Caco-2 (cell line): ENCODE measurements at places on chromosomes 4 and X. TPM values are rescaled to one million over a fixed set of nuclear protein-coding genes. Genes with fewer than 3 reads are reported as not detected.

Gene CLDN34
- not detected in 2 replicates for total RNA-seq

Gene VSIG4
- total RNA-seq: not detected in 2 replicates

Gene MAGEA11
- total RNA-seq: 0.14 TPM in 1 of 2 replicates, not detected in the other

DNA sequence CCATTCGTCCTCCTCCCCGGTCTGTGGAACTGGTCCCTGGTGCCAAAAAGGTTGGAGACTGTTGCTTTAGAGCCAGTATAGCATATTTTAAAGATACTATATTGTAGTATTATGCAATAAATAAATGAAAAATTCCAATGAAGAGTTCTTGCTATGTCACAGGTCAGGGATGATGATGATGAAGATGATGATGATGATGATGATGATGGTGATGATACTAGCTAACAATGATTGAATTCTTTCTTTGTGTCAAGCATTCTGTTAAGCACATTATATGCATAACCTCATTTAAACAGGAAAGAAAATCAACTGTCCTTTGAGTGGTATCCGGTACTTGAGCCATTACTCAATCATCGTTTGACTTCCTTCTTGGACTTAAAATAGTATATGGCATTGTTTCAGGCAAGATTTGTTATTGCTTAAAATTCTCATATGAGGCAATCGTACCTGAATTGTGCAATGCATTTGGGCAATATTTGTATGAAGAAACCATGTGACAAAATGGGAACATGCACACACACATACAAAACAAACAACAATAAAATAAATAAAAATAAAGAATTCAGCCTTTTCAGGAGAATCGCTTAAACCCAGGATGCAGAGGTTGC is 22.8 kb upstream of the TLR2 start:
- H3K4me3 ChIP-seq: no peak overlapping the region
- no peaks in the 10 kb centered on the region for H3K27me3 ChIP-seq
- no peak for DNase-seq
- H3K36me3 ChIP-seq: no peaks in the 10 kb centered on the region

- no peak overlapping the region for H3K4me3 ChIP-seq
- no peak overlapping the region for H3K27ac ChIP-seq
- no peaks in the 10 kb centered on the region for H3K4me1 ChIP-seq
- no peaks in the 10 kb centered on the region for H3K27me3 ChIP-seq
Measured at GRCh38 chrX:133609166-133609565, 193.9 kb upstream of the GPC4 start.

DNA sequence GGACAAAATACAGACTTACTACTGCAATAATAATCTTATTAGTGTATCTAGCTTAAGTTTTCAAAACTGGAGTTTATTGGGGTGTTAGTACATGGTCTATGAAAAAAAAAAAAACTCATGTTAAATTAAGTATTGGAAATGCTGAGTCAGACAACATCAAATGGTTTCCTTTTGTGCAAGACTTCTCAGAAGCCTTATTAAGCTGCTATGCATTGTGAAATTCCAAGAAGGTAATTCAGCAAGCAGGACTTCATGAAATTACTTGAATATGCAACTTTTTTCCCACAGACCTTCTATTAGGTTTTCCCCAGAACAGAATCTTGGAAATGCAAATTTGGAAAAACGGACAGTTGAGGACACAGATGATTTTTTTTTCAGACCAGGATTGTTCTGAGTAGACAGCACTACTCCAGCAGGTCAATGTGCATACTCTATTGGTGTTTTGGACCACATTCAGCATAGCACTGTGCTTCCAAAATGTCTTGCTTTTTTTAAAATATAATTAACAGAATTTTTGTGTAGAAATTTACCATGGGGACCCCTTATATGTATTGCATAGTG is 568.8 kb upstream of the TENM3 start:
- H3K36me3 ChIP-seq: no peaks in the 10 kb centered on the region
- DNase-seq: no peak
- H3K27ac ChIP-seq: no peak overlapping the region
- no peak overlapping the region for H3K4me3 ChIP-seq

DNA sequence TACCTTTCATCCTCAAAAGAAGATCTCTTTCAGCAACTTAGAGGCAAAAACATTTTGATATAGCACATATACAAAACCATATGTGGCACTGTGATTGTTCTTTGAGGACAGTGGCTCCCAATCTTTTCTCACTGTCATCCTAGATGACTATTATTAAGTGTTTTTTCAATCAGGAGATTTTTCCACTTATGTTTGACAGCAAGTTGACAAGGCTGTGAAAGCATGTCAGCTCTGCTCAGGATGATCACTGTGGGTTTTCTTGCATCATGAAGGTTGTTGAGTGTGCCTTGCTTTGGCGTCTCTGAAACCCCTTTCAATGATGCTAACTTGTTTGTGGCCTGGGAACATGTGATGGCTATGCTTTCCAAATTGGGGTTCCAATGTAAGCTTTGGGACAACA is 20.2 kb upstream of the NSUN7 start:
- no peak overlapping the region for H3K4me3 ChIP-seq
- H3K27ac ChIP-seq: no peak overlapping the region
- no peaks in the 10 kb centered on the region for H3K27me3 ChIP-seq
- no peaks in the 10 kb centered on the region for H3K36me3 ChIP-seq

Gene ASB9
- 4.6 and 8.3 TPM in 2 replicates for total RNA-seq

Gene LNX1
- 9.3 and 12.4 TPM in 2 replicates for total RNA-seq

- peaks cover 12% of the 10 kb centered on the region for H3K4me1 ChIP-seq
- H3K36me3 ChIP-seq: no peaks in the 10 kb centered on the region
- H3K27ac ChIP-seq: no peak overlapping the region
- no peaks in the 10 kb centered on the region for H3K27me3 ChIP-seq
- no peak overlapping the region for H3K4me3 ChIP-seq
Measured at GRCh38 chr4:10667701-10668326, 16.8 kb downstream of the CLNK start.

Gene ZNF718
- total RNA-seq: 13.0 and 13.2 TPM in 2 replicates

- no peaks in the 10 kb centered on the region for H3K27me3 ChIP-seq
- H3K36me3 ChIP-seq: peaks cover 1% of the 10 kb centered on the region; the same call in 1 of the 2 replicates
- H3K27ac ChIP-seq: no peak overlapping the region
- DNase-seq: no peak
Measured at GRCh38 chr4:182776376-182777105, 140.6 kb downstream of the DCTD start.

DNA sequence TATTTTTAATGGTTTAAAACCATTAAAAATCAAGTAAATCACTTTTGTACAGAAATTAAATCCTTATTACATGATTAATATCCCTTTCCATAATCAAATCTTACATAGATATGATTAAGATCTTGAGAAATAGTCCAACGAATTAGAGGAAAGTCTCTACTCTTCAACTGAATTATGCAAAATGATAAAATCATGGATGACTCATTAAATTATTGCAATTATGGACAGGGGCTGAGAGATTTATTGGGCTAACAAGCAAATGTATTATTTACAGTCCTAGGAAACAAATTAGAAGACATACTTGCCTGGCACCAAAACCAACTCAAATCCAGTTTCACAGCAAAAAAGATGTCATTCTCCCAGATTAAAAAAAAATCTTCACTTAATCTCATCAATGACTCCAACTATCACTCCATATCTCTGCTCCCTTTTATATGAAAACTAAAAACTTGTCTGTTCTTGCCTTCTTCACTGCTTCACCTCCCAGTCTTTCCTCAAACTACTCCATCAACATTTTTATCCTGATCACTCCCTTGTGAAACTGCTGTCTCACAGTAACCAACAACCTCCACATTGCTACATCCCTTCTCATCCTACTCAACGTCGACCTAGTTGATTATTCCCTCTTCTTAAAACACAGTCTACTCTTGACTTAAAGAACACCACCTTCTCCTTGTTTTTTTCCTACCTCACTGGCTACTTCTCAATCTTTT is 18.4 kb upstream of the DDX60 start:
- DNase-seq: no peak
- no peaks in the 10 kb centered on the region for H3K36me3 ChIP-seq
- H3K4me3 ChIP-seq: no peak overlapping the region
- no peak overlapping the region for H3K27ac ChIP-seq

GRCh38 chrX:37989304-37989703 is 17.0 kb upstream of the SYTL5 start:
- H3K36me3 ChIP-seq: no peaks in the 10 kb centered on the region
- no peaks in the 10 kb centered on the region for H3K27me3 ChIP-seq
- no peak overlapping the region for H3K4me3 ChIP-seq
- H3K4me1 ChIP-seq: peaks cover 35% of the 10 kb centered on the region
- peak overlapping the region; percentile 48 for H3K27ac ChIP-seq
- peak; percentile 17 for DNase-seq

DNA sequence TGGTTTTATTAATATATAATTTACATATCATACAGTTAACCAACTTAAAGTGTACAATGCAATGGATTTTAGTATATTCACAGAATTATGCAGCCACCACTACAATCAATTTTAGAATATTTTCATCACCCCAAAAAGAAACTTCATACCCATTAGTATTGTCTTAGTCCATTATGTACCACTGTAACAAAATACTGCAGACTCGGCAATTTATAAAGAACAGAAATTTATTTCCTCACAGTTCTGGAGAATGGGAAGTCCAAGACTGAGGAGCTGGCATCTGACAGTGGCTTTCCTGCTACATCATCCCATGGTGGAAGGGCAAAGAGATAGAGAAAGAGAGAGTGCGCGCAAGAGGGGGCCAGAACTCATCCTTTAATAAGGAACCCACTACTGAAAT is 8.9 kb upstream of the ZCCHC13 start:
- H3K27ac ChIP-seq: no peak overlapping the region
- no peak for DNase-seq
- H3K4me3 ChIP-seq: no peak overlapping the region
- no peaks in the 10 kb centered on the region for H3K36me3 ChIP-seq
- H3K4me1 ChIP-seq: no peaks in the 10 kb centered on the region

DNA sequence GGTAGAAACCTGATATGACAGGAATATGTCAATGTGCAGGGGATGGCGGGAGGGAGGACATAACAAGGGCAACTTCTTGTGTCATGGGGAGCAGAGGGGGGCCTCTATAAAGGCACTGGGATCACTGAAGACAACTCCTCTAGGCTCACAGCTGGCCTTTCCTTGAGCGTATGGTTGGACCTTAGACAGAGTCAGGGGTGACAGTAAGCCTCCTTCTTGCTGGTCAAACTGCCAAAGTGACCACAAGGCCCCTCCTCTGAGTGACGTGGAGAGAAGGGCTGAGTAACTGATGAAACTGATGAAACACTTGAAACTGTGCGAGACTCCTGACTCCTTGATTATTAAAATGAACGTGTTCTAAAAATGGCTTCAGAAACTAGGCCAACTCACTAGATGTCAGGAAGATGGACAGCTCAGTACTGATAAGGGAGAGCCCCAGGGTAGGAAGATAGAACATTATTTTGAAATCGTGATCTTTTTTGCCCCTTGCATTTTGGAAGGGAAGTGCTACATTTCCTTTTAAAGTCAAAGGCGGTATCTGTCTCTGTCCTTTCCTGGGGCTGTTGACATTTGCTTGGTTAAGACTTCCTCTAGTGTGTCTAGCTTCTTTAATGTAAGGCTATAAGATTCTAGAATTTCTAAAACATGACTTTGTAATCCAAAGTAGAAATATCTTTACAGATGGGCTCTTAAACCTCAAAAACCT is 1.6 kb downstream of the RAB33A start:
- no peaks in the 10 kb centered on the region for H3K36me3 ChIP-seq
- no peaks in the 10 kb centered on the region for H3K4me1 ChIP-seq
- no peak overlapping the region for H3K27ac ChIP-seq

DNA sequence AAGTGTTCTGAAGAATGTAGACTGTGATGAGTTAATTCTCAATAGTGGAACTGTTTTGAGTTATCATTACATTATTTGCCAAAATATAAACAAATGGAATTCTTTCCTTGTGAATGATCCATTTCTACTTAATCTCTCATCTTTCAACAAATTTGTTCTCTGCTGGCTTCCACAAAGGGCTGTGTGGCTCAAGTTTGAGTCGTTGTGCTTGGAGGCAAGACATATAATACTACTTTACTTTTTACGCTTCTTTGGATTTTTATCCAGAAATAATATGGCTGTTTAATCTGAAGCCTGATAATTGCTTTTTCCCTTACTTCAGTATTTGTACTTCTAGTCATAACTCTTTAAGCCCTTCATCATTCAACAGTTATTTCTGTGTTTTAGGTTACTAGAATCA is 169.5 kb downstream of the ARHGAP10 start:
- H3K27ac ChIP-seq: no peak overlapping the region
- H3K4me1 ChIP-seq: no peaks in the 10 kb centered on the region
- H3K4me3 ChIP-seq: no peak overlapping the region

GRCh38 chr4:65624651-65625050 is 45.6 kb downstream of the EPHA5 start:
- H3K4me1 ChIP-seq: no peaks in the 10 kb centered on the region
- H3K36me3 ChIP-seq: no peaks in the 10 kb centered on the region
- H3K27me3 ChIP-seq: no peaks in the 10 kb centered on the region
- H3K27ac ChIP-seq: no peak overlapping the region
- no peak overlapping the region for H3K4me3 ChIP-seq

Gene CYLC1
- total RNA-seq: not detected in 2 replicates

DNA sequence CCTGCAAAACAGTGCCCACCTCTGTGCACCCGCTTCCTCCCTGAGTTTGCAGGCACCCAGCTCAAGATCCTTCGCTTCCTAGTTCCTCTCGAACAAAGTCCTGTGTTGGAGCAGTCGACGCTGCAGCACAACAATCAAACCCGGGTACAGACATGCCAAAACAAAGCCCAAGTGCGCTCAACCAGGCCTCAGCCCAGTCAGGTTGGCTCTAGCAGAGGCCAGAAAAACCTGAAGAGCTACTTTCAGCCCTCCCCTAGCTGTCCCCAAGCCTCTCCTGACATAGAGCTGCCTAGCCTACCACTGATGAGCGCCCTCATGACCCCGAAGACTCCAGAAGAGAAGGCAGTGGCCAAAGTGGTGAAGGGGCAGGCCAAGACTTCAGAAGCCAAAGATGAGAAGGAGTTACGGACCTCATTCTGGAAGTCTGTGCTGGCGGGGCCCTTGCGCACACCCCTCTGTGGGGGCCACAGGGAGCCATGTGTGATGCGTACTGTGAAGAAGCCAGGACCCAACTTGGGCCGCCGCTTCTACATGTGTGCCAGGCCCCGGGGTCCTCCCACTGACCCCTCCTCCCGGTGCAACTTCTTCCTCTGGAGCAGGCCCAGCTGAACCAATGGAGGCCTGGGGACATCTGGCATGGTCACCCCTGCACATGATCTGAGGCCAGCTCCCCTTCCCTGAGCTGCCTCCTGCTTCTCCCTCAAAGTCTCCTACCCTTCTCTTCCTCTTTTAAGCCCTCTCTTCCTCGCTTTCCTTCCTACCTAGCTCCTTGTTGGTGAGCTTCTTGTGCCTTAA is 6.9 kb downstream of the APEX2 start:
- no peak overlapping the region for H3K4me3 ChIP-seq
- H3K27ac ChIP-seq: peak overlapping the region; percentile 30
- no peaks in the 10 kb centered on the region for H3K27me3 ChIP-seq
- H3K36me3 ChIP-seq: peaks cover 2% of the 10 kb centered on the region; the same call in 1 of the 2 replicates
- H3K4me1 ChIP-seq: peaks cover 12% of the 10 kb centered on the region

Gene RASL11B
- total RNA-seq: 19.6 and 23.3 TPM in 2 replicates

DNA sequence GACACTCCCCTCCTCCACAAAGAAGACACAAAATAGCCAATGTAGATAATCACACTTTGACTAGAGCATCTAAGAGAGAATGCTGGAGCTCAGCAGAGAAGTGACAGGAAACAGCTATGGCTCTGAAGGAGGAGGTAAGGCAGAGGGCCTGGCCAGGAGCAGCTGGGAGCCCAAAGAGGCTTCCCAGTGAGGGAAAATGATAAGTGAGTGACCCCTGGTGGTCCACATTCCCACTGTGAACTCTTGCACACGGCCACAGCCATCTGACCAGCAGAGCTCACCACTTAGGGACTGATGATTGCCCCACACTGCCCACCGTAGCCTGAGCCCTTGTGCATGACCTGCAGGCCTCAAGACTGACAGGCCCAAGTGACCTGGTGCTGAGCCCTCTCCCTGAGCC is 162.7 kb upstream of the GALNTL6 start:
- H3K4me1 ChIP-seq: no peaks in the 10 kb centered on the region
- peak; percentile 10 for DNase-seq
- H3K27ac ChIP-seq: no peak overlapping the region
- H3K27me3 ChIP-seq: no peaks in the 10 kb centered on the region
- no peaks in the 10 kb centered on the region for H3K36me3 ChIP-seq

Gene MAGEA4
- not detected in 2 replicates for total RNA-seq
